ENCODE measurements at places on chromosomes 12 and 14.

DNA sequence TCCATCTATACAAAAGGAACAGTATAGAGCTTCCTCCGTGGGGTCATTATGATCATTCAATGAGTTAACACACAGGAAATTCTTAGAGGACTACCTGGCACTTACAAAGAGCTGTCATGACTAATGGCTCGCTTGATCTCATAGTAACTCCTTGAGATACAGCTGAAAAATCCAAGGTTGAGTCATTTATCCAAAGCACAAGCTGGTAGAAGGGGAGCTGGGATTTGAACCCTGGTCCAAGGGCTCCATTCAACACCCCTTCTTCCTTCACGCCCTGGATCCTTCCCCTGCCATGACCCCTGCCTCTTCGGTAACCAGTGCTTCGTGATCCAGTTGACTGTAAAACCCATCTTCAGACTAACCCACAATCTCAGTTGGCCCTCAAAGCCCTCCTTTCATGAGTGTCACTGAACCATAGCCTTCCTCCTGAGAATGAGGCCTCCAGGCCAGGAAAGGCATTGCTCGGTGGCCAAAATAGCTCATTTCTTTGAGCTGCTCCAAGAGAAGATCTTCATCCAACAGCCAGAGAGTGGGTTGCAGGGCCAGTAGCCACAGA is 7.8 kb downstream of the ZFP36L1 start:
- DNase-seq, result no peak

- no peak for DNase-seq
Observed at GRCh38 chr14:32633930-32634329, 304.7 kb upstream of the NPAS3 start.

DNA sequence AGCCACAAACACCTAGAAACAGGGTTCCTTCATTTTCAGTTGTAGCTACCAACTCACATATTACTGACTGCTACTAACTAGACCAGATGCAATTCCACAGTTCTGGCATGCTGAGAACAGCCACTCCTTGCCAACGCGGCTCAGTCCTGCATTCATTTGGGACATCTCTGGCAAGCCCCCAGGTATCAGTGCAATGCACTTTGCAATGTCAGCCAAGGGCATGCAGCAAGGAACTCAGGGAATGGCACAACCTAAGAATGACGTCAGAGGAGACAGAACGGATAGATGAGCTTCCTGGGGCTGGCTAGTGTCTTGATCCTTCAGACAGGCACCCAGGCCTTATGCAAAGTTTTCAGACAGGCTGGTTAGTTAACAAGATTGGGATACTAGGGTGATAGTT is 29.6 kb downstream of the MAP3K9 start:
- no peak for DNase-seq

DNA sequence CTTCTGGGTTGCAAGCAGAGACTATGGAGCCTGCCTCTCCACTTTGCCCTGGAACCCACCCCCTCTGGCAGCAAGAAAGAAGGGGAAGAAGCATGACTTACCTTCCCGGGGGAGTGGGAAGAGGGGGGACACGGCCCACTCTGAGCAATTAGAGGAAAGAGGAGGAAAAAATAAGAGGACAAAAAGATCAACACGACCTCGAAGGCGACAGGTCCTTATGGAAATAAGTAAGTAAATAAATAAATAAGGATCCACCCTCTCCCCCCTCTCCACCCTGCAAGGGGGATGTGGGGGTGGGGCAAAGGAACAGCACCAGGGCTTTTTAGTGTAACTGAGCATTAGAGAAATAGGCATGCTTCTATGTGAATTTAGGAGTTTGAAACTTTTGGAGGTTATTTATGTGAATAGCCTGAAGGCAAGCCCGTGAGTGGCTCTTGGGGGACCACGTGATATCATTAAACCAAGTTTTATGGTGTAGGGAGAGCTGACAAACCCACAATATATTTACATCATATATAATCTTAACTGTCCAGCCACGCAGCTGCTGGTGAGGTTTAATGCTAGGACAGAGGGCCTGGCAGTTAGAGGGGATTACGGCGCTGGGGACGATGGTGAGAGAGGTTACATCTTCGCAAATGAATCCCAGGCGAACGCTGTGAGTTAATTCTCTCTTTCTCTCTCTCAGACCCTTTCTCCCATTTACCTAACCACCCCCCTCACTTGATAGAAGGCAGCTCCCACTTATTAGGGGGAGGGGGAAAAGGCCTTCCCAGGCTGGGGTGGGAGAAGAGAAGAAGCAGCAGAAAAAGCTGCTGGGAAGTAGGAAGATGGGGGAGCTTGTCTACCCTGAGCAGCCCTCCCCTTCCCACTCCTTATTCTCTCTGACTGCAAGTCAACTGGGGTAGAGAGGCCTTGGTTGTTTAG is 4.8 kb downstream of the HOXC5 start:
- no peak for DNase-seq

DNA sequence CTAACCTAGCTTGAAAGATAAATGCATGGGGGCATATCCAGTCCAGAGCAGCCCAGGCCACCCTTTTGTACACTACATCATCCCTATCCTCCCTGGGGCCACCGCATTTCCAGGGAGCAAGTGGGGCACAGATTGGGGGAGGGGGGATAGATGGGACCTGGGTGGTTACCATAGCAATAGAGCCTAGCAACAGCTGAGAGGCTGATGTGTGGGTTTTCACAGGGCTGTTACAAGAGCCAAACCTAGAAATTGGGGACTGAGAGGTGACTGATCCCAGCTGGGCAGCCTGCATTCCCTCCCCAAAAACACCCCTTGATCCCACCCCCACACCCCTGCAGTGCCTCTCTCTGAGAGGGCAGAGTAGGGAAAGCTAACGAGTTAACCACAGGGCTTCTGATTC is 3.7 kb upstream of the ZNF384 start:
- DNase-seq, result no peak

- DNase-seq, result no peak
Observed at GRCh38 chr14:32336702-32337101, 7.6 kb downstream of the AKAP6 start.

GRCh38 chr12:53927220-53928029 is 11.2 kb upstream of the HOXC13 start:
- DNase-seq, result no peak

DNA sequence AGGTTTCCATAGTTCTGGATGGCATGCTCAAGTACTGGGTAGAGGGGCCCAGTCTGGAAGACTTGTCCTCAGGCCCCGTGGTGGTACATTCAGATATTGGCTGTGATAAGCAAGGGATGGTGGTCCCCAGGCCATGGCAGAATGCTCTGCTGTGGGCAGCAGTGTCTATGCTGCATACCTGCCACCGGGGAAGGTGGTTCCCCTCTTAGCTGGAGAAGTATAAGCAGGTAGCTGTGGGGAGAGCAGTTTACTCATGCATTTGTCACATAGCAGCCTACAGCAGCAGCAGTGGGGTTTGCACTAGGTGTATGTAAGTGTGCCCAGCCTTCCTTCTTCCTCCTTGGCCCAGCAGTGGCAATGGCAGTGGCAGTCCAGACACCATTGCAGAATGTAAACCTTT is 69.3 kb upstream of the ADAMTS20 start:
- no peak for DNase-seq

DNA sequence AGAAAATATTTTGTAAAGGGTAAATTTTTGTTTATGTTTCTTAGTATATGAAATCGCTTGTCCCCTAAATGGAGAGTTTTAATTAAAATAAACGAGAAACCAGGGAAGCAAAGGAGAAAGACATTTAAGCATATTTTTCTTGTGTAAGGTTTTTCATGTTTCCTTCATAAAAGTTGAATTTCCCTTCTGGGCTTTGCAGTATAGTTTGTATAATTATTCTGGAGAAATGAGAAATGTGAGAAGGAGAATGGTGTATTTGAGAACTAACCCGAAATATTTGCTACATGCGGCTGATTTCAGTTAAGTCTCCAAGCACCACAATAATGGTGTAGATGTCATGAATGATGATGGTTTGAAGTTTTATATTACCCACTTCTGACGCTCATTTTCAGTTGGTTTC is 307.7 kb upstream of the SEL1L start:
- DNase-seq, result no peak

DNA sequence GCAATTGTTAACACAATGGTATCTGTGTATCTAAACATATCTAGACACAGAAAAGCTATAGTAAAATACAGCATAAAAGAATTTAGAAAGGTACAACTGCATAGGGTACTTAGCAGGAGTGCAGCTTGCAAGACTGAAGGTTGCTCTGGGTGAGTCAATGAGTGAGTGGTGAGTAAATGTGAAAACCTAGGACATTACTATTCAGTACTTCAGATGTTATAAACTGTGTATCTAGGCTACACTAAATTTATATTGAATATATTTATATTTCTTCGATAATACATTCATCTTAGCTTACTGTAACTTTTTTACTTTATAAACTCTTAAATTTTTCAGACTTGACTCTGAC is 409.0 kb upstream of the DCN start:
- no peak for DNase-seq

- DNase-seq, result no peak
Observed at GRCh38 chr12:111330800-111331752, 37.8 kb downstream of the PHETA1 start.

- no peak for DNase-seq
Observed at GRCh38 chr14:52846591-52846990, 55.2 kb upstream of the GNPNAT1 start.

GRCh38 chr14:56057767-56058166 is 60.4 kb upstream of the PELI2 start:
- no peak for DNase-seq

GRCh38 chr12:128338386-128339125 is 71.6 kb downstream of the TMEM132C start:
- no peak for DNase-seq

All from stimulated activated CD4-positive, alpha-beta T cell treated with anti-CD3 and anti-CD28 coated beads, Interleukin-1b, Interleukin-23, amount 100 ng/mL, for 24 hours (primary cell).